HepG2 (cell line): ENCODE measurements at places on chromosomes 1 and 21.
A peak's percentile ranks its signal among the peaks of the same experiment; 100 is the strongest.

DNA sequence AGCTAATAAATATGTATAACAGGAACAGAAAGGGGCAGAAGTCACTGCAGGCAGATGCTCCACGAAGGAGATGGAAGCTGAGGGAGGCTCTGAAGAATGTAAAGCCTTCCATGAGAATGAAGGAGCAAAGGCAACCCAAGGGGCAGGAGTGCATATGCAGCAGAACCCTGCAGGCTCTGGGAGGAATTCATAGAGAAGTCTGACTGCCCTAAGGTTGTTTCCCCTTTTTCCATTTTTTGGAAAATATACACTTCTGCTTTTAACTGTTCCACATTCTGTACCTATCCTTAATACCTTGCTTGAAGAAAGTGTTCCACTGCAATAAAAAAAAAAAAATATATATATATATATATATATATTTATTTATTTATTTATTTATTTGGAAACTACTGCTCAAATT lies 69.6 kb downstream of the CD34 start:
- no peak for DNase-seq

DNA sequence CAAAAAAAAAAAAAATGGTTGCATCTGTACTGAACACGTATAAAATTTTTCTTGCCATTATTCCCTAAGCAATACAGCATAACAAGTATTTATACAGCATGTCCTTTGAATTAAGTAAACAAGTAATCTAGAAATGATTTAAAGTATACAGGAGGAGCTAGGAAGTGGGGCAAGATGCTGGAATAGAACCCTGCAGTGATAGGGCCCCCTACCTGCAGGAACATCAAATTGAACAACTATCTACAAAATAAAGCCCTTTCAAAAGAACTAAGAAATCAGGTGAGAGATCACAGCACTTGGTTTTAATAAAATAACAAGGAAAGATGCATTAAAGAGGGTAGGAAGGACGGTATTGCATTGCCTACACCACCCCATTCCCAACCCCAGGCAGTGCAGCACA lies 10.9 kb downstream of the TSHB start:
- DNase-seq, result no peak

- DNase-seq, result peak; percentile 25
Measured at GRCh38 chr1:4825800-4826450, 171.5 kb downstream of the AJAP1 start.

GRCh38 chr1:205783904-205784303 lies 8.6 kb upstream of the RAB29 start:
- DNase-seq, result no peak

GRCh38 chr1:228836427-228836826 lies 101.1 kb downstream of the RHOU start:
- DNase-seq, result peak; percentile 93

DNA sequence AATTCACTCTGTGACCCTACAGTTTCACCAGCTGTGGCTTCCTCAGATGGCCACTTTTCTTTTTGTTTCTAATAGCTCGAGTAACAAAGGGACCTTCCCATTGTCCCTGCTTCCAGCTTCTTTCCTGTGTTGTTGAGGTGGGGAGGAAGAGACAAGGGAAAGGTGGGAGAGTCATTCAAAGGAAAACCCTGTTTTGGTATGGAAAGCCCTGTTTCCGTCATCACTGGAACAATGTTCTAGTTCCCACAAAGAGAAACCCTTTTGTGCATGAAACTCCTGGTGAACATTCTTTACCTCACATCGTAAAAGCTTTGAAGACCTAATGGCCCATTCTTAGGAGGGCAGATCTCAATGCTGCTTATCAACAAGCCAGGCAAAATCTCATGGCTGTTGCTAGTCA lies 62.2 kb downstream of the ABCA4 start:
- DNase-seq, result no peak

- no peak for DNase-seq
Measured at GRCh38 chr1:23594149-23594907, 35.0 kb upstream of the ID3 start.

DNA sequence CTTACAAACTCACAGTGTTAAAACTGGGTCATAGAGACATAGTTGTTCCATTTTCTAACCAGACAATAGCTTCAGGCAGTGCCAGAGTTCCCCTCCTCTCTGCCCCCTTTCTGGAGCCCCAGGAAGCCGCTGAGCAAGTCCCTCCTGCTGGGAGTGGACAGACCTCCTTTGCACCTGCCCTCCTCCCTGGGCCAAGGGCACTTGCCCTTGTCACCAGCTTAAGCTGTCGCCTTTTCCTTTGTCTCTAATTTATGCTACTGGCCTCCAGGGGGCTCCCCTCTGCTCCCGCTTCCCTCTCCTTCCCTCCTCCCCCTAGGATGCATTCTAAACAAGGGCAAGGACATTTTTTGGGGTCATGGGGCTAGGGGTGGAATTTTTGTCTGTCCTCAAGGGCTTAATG lies 182.4 kb downstream of the MIS18A start:
- DNase-seq, result peak; percentile 13

- no peak for DNase-seq
Measured at GRCh38 chr1:177235350-177235749, 64.6 kb downstream of the BRINP2 start.
